CD4-positive, alpha-beta T cell treated with Interferon gamma for 1 hour (primary cell): ENCODE measurements at places on chromosomes 1 and 21.

- DNase-seq = no peak
These were observed 39.6 kb upstream of the LPGAT1 start for GRCh38 chr1:211870156-211870555.

DNA sequence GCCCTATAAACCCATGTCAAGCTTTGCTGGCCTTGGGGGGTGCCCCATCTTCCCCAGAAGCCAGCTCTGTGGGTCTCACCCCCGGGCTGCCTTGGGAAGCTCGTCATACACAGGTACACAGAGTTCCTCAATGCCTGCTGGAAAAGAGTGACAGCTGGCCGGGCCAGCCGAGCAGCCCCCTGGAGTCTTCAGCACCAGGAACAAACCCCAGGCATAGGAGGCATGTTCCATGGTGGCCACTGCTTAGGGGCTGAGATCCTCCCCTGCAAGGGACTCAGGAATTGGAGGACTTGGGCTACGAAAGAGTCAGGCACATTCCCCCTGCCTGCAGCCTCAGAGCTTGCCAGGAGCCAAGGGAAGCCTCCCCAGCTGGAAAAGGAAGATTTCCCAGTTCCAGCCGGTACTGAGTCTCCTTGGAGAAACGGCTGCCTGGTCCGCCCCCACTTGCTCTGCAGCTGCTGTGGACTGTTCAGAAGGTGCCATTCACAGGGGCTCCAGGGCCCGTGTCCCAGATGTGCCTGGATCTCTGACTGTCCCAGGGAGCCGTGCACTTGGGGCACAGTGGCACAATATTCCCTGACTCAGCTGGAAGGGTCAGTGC lies 89.5 kb downstream of the STUM start:
- DNase-seq = no peak

- DNase-seq = no peak
These were observed 20.4 kb downstream of the OLFML2B start for GRCh38 chr1:162003061-162003829.

DNA sequence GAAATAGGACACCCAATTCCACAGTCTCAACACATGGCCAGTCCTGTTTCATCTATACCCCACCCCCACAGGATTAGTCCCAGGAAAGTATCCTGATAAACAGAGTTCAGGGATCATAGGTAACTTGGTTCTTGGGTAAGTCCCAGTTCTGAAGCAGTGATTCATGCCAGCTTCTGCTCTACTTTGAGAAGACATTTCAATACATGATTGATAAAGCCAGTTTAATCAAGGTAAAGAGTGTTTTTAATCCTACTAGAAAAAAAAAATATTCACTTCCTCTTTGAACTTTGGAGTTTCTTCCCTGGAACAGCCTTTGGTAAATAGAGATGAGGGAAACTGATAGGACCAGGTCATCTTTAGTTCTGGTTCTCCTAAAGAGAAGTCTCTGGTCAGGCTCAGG lies 142.4 kb downstream of the TLR5 start:
- no peak for DNase-seq

- peak; percentile 39 for DNase-seq
These were observed 182.4 kb downstream of the DISC1 start for GRCh38 chr1:231808990-231809389.

- no peak for DNase-seq
These were observed 1039.9 kb downstream of the KCNT2 start for GRCh38 chr1:195568389-195568788.

DNA sequence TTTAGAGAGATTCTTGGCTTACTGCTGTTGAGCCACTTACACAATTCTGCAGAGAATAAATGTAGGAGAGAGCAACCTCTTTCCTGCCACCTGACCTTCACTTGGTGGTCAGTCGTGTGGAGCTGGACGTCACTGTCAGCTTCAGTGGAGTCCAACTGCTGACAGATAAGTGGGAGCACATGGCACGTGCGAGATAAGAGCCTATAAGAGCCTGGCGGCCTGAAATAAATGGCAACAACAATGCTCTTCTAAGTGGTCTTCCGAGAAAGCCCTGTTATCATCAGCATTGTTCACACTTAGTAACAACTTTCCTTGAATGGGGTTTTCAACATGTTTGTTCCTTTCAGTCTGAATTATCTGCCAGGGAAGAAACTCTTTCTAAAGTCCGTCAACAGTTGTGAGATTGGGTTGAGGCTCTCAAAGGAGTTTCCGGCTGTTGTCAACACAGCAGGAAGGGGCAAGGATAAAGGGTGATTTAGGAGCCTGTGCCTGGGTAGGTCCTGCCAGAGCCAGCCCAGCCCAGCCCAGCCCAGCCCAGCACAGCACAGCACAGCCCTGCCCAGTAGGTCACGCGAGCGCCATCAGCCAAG lies 57.2 kb upstream of the RUNX1 start:
- no peak for DNase-seq

- DNase-seq = no peak
These were observed 862.7 kb downstream of the NCAM2 start for GRCh38 chr21:21860888-21861287.

DNA sequence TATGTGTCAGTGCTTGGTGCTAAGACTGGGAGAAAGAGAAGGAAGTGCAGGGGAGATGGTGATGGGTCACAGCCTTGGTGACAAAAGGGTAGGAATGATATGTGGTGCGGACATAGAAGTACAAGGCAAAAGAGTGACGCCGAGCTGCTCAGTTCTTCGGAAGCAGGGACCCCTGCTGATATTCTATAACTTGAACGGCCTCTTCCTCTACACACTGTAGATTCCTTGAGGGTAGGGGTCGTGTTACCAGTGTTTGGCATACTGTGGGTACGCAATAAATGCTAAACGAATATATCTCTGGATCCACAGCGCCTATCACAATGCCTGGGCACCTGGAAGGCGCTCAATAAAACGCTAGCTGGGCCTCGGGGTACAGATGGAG lies 488 bp downstream of the DBT start:
- no peak for DNase-seq

GRCh38 chr1:52238887-52239707 lies 97.2 kb downstream of the ZFYVE9 start:
- DNase-seq = no peak

DNA sequence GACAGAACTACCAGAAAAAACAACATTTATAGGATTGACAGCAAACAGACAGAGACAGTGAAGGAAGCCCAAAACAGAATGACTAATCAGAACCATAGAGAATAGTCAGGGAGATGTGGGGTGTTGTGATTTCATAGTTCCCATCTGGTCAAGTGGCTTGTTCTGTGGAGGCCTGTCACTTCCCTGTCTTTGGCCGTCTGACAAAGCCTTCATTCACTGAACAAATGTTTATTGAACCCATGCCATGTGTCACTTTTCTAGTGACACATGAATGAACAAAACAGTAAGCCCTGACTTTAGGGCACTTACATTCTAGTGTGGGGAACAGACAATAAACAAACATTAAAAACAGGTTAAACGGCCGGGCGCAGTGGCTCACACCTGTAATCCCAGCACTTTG lies 3.2 kb upstream of the SRRM1 start:
- no peak for DNase-seq

GRCh38 chr1:54591127-54591756 lies 32.1 kb downstream of the FAM151A start:
- DNase-seq = no peak

- no peak for DNase-seq
These were observed 27.7 kb downstream of the DESI2 start for GRCh38 chr1:244680667-244681066.

GRCh38 chr1:8813016-8813763 lies 4.2 kb downstream of the RERE start:
- no peak for DNase-seq

GRCh38 chr1:17587693-17588047 lies 48.2 kb downstream of the ARHGEF10L start:
- DNase-seq = no peak

- no peak for DNase-seq
These were observed 91.8 kb downstream of the UCHL5 start for GRCh38 chr1:192967211-192967877.

GRCh38 chr1:29171089-29171488 lies 10.6 kb downstream of the SRSF4 start:
- DNase-seq = no peak

GRCh38 chr1:248805876-248806275 lies 19.8 kb downstream of the SH3BP5L start:
- no peak for DNase-seq

GRCh38 chr1:185573677-185574076 lies 160.5 kb upstream of the HMCN1 start:
- no peak for DNase-seq

- no peak for DNase-seq
These were observed 54.5 kb upstream of the LHX8 start for GRCh38 chr1:75079538-75080290.

DNA sequence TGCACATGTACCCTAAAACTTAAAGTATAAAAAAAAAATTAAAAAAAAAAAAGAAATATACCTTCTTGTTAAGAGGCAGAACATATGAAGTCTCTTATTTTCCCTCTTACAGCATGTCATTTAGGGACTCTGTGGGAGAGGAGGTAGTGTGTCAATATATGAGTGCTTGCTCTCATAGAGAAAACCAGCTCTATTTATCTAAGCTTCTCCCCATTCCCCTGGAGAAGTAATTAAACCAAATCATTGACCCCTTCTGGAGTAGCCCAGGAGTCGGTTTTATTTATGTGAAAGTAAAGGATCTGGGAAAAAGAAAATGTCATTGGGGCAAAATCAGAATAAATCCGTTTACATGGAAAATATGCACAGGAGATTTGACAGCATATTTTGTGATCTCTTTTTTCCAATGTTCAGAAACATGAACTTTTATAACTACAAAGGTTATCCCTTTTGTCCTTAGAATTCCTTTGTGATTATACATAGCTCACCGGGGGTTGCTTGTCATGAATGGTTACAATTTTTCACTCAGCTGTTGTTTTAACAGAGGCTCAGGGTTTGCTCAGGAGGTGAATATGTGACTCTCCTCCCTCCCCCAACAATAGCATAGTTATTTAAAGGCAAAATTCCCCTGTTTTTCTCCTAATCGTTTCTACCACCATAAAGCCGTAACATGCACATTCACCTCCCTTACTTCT lies 114.5 kb upstream of the C1orf21 start:
- no peak for DNase-seq

DNA sequence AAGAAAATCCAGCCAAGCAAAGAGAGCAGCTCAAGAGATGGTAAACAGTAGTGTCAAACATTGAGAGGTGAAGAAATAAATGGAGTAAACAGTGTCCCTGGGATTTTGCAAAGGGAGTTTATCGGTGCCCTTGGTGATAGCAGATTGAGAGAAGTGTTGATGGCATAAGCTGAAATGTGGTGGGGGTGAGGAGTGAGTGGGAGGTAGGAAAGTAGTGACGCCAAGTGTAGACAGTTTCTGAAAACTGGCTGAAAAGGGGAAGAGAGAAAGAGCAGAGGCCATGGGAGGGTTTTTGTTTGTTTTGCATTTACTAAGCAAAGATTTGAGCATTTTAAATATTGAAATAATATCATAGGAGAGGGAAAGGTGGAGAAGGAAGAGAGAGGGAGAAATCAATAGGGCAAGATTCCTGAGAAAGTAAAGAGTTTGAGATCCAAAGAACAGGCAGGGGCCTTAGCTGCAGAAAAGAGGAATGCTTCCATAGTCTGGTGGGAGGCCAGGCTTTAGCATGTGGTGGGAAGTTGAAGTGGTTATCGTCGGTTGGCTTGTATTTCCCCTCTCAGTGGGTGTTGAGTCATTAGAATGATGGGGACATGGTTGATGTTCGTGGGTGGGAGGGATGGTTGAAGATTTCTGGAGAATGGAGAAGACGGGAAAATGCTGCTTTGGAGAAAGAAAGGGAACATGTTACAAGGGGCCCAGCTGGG lies 26.8 kb upstream of the RASAL2 start:
- DNase-seq = no peak

GRCh38 chr1:29682919-29683295 lies 446.6 kb downstream of the PTPRU start:
- DNase-seq = no peak

DNA sequence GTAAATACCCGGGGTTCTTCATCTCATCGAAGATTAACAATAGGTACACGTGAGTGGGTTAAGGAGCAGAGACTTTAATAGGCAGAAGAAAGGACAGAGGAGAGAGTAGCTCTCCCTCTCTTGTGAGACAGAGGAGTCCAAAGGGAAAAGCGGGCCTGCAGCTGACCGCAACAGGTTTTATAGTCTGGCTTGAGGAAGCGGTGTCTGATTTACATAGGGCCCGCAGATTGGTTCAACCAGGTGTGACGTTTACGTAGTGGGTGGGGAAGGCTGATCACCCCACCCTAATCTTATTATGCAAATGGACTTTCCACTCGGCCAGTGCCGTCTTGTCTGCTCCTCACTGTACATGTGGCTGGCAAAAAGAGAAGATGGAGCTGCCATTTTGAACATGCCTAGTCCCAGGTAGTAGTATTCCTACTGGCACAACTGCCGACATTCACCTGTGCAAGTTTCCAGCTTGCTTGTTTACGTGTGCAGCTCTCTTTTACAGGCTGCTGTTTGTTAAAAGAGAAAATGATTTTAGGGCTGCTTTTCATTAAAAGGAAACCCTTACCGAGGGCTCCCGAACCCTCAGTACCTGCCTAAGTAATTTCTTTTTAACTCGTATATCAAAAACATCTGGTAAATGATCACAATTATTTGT lies 10.6 kb downstream of the CDC14A start:
- DNase-seq = peak; percentile 11

- no peak for DNase-seq
These were observed 144.9 kb upstream of the POU3F1 start for GRCh38 chr1:38191461-38191860.

DNA sequence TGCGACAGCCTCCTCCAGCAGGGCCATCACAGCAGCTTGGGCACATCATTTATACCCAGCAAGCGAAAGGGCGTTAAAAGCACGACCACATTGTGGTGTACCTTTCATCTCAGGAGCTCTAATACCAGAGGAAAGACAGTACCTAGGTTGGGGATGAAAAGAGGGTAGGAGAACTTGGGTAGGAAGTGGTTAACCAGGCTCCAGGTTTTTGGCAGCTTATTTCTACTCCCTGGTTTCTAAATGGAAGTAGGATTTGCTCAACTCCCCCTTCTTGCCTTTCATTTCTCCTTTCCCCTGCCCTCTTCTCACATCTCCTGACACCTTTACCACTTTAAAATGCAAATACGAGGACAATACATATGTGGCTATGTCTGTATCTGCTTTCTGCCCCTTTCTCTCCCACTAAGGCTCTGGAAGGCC lies 30.2 kb downstream of the FAM177B start:
- no peak for DNase-seq

DNA sequence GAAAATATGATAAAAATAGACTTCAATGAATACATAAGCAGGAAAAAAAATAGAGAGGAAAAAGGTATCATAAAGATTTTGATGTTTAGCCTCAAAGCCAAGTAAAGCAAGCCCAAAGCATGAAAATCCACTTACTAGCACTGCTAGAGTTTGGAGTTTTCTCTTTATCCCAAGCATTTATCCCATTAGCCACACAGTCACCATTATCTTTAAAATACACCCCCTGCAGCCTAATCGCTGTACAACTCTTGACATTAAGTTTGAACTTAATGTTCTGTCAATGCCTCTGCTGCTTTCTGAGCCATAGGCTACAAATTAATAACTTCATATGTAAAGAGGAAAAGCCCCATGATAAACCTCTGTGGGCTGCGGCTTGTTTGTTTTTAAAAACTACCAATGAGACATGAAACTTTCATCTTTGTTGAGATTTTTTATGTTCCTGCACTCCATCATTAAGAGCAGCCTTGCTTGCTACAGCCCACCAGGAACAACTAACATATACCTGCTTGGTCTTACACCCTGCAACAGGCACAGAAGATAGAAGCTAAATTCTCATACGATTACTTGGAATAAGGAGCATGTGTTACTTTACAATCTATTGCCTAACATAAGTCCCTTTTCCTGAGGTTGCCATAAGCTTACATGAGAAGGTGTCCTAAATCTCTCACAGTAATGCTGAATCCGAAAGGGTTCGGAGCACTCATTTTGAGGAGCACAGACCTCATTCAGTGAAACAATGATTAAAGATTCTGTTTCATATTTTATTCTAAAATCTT lies 202.4 kb downstream of the SMYD3 start:
- no peak for DNase-seq
